Activated CD4-positive, alpha-beta T cell treated with anti-CD3 and anti-CD28 coated beads for 1 hour (primary cell): ENCODE measurements at places on chromosomes 13 and 19.
A peak's percentile ranks its signal among the peaks of the same experiment; 100 is the strongest.

GRCh38 chr13:58343076-58343475, 711.5 kb downstream of the PCDH17 start:
- DNase-seq: no peak

GRCh38 chr19:38583219-38583984, 34.4 kb downstream of the MAP4K1 start:
- DNase-seq: no peak

DNA sequence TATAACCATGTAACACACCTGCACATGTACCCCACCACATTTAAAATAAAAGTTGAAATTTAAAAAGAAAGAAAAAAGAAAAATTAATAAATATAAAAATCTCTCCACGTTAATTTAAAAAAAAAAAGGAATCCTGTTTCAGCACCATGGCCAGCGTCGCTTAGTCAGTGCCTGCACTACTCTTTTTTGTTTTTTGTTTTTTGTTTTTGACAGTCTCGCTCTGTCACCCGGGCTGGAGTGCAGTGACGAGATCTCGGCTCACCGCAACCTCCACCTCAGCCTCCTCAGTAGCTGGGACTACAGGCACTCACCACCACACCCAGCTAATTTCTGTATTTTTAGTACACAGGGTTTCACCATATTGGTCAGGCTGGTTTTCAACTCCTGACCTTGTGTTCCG, 835.9 kb downstream of the UQCRFS1 start:
- DNase-seq: no peak

DNA sequence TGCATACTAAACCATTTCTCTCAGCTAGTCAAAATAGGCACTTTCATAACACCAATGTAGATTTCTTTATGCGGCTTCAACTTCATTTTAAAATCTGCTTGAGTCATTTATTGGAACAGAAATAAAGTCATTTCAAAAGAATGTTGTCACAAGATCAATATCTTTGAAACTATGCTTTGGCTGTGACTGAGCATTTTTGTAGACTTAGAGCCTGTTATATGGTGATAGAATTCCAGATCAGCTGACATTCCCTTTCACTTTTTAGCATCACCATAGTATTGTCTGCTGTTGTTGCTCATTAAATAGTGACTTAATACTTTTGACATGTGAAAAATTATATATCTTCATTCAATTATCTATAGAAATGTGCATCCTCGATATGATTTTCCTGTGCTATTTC, 279.2 kb upstream of the PRR20A start:
- no peak for DNase-seq

DNA sequence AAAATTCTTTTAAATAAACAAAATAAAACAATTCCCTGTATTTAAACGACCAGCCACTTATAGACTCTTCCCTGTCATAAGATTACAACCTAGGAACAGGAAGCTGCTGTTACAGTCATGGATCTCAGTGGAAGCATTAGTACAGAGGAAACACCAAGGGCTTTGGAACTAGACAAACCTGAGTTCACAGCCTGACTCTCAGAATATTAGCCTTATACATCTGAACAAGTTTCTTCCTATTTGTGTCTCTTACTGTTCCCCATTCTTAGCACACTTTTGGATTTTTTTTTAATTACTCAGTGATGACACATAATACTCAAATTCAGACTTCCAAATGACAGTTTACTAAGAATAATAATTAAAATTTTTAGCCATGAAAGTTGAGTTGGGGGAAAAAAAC, 46.1 kb downstream of the ZDHHC20 start:
- no peak for DNase-seq

GRCh38 chr13:22357132-22357531, 686.3 kb downstream of the FGF9 start:
- DNase-seq: no peak

DNA sequence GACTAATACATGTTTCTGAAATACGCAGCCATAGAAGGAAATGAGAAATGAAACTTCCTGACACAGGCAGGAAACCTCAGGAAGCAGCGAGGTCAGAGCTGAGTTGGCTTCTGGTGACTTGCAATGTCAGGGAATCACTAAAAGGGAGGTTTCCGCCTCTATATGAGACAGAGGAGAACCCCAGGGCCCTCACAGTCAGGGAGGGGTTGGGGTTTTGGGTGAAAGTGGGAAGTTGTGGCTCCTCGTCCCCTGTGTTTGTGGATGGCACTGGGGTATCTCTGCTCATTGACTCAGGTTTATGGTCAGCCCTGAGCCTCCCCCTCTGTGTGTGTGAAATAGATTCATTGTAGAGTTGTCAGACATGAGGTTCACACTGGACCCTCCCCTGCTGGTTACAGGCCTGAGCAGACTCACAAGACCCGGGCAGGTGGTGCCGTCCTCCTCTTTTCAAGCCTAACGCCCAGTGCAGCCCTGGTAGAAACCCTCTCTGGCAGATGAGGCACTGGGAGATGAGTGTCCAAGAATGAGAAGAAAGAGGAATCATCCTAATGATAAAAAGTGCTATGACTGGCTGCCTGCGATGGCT, 5.5 kb upstream of the LILRA6 start:
- no peak for DNase-seq

DNA sequence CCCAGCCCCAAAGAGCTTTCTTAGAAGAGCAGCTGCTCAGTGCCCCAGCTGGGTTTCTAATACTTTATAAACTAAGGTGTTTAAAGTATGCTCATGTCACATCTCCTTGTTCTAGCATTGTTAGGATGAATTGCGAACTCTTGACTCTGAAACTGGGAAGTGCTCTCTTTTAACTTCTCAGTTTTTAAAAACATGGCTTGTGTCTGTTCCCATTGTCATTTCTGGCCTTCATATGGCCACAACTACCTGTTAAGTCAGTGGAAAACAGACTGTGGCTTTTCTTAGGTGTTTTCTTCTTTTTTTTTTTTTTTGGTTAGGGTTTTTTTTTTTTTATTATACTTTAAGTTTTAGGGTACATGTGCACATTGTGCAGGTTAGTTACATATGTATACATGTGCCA, 164.7 kb downstream of the KCNRG start:
- DNase-seq: no peak

GRCh38 chr19:48554385-48555091, 2.6 kb downstream of the SULT2B1 start:
- no peak for DNase-seq

DNA sequence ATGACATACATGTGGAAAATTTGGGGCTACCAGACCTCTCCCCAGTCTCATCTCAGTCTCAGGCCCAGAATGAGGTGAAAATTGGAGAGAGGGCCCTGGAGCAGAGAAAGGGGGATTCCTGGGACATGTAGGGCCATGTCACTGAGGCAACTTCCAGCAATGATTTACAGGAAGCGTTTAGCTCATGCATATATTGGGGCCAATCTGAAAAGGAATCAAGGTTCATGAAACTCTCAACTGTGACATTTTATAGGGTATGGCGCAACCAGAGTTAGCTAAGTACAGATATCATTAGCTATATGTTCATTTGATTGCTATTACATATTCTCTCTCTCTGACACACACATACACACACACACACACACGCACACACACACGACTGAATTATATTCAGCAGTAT, 86.3 kb downstream of the RNASEH2B start:
- no peak for DNase-seq

DNA sequence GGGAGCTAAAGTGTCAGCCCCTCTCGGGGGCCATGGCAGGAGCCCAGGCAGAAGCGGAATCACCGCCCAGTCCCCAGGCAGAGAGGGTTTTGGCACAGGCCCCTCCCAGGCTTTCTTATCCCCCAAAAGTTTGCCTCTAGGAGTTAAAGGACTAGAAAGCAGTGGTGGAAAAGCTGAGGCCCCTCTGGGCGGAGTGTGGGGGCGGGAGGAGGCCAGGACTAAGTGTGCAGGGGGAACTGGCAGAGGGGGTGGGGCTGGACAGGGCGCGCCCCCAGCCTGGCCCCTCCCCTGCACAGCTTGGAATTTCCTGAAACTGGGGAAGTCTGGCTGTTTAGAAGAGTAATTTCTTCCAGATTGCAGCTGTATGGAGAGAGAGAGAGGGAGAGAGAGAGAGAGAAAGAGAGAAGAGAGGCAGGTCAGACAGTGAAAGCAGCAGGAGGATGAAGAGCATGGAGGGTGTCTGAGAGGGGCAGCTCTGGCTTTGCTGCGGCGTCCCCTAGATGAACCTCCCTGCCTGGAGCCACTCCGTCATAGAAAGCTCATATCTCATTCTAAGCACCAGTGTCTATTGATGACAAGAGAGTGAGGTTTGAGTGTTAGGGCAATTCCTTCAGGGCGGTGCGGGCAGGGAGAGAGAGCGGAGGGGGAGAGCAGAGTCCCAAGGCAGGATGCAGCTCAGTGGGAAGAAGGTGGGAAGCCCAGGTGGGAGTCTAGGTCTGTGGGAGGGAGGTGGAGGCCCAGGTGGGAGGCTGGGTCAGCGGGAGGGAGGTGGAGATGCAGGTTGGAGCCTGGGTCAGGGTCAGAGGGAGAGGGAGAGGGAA, at the start of gene CDC42EP5:
TSS of gene CDC42EP5 (minus strand) at position 226 of the 821 bp plus-strand sequence. CDS start 7,749 bp downstream, outside the sequence.
- no peak for DNase-seq

GRCh38 chr13:113769881-113770280, 10.9 kb downstream of the TMEM255B start:
- no peak for DNase-seq

- no peak for DNase-seq
Measured at GRCh38 chr19:5936292-5936592, 22.2 kb downstream of the CAPS start.

- no peak for DNase-seq
Measured at GRCh38 chr13:21130116-21130515, 46.2 kb downstream of the SKA3 start.

GRCh38 chr19:17703824-17704463, 15.3 kb upstream of the MAP1S start:
- DNase-seq: peak; percentile 55

DNA sequence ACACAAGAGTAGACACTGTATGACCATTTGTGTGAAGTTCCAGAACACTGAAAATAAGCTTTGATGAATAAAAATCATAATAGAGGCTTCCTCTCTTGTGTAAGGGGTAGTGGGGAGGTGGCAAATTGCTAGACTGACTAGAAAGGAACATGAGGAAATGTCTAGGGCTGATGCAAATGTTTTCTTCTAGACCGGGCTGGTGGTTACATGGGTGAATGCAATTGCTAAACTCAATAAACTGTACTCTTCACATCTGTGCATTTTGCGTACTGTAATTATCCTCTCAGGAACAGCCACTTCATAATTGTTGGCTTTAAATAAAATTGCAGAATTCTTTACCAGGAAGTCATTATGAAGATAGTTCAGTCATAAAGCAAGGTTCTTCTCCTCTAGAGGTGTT, 5.2 kb upstream of the KBTBD7 start:
- DNase-seq: no peak

DNA sequence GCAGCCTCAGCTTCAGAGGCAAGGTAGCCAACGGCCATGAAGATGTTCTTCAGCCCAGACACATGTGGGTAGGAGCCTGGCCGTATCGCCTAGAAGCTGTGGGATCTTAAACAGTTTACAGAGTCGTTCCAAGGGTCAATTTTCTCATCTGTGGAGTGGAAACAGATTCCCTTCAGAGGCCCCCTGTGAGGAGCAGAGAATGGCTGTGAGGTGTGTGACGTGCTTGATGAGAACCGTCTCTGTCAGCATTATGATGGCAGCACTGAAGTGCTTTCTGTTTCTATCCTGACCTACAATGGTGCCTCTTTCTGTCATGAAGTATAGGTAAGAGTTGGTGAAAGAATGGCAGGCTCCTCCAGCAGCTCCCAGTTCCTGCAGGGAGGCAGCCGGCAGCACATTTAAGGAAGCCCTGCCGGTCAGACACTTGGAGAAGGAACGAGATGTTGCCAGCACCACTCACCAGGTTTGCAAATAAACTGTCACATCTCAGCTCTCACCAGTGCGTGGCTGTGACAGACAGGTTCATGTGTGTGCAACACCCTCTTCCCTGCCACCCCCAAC, 277.3 kb downstream of the FOXO1 start:
- no peak for DNase-seq

DNA sequence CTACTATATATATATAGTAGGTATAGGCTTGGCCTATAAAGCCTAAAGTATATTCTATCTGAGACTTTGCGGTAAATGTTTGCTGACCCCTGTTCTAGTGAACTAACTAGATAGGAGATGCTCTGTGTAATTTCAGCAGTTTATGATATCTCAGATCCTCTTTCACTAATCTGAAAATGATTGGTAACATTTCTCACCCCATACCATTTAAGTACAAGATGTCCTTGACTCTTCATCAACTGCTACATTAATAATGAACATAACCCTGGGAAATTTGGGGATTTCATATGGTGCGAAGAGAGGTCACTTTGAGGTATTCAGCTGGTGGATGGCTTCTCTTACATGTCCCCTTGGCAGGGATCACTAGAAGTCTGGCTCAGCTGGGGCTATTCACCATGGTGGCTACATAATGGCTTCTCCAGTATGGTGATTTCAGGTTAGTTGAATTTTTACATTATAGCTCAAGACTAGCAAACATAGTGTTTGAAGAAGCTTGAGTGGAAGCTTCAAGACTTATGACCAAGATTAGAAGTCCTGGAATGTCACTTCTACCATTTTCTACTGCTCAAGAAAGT, 103.6 kb upstream of the MYCBP2 start:
- DNase-seq: no peak

GRCh38 chr19:33859016-33859415, 62.3 kb downstream of the KCTD15 start:
- no peak for DNase-seq

DNA sequence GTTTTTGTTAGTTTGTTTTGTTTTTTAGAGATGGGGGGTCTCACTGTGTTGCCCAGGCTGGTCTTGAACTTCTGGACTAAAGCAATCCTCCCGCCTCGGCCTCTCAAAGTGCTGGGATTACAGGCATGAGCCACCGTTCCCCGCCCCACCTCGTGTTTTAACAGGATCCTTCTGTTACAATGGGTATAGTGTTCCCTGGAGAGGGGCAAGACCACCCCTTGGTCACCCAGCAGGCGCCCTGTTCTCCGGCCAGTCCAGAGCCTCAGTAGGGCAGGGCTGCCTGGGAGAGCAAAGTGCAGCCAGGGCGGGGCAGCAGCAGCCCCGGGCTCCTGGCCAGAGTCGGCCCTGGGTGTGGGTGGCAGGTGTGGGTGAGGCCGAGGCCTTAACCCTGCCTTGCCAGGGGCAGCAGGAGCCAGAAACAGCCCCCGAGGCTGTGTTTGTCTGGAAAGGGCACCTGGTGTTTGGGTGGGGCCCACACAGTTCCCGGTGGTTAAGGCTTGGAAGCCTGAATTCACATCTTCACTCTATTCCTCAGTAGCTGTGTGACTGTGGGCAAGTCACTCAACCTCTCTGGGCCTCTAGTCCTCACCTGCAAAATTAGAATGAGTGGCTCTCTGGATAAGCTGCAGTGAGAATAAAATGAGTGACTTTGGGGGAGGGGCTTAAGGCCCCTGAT, 7.2 kb downstream of the VASP start:
- no peak for DNase-seq

- no peak for DNase-seq
Measured at GRCh38 chr19:57106722-57107235, 13.0 kb upstream of the USP29 start.

DNA sequence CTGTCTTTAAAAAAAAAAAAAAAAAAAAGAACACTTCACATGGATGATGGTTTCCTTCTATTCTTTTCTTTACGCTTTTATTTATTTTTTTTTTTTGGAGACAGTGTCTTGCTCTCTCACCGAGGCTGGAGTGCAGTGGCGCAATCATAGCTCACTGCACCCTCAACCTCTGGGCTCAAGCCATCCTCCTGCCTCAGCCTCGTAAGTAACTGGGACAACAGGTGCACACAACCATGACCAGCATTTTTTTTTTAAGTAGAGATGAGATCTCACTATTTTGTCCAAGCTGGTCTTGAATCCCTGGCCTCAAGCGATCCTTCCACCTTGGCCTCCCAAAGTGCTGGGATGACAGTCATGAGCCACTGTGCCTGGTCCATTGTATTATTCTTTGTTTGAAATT, 24.3 kb downstream of the ANKRD27 start:
- no peak for DNase-seq

GRCh38 chr19:38658462-38659306, 11.2 kb downstream of the ACTN4 start:
- no peak for DNase-seq
